ENCODE measurements at places on chromosomes 2 and 18.

DNA sequence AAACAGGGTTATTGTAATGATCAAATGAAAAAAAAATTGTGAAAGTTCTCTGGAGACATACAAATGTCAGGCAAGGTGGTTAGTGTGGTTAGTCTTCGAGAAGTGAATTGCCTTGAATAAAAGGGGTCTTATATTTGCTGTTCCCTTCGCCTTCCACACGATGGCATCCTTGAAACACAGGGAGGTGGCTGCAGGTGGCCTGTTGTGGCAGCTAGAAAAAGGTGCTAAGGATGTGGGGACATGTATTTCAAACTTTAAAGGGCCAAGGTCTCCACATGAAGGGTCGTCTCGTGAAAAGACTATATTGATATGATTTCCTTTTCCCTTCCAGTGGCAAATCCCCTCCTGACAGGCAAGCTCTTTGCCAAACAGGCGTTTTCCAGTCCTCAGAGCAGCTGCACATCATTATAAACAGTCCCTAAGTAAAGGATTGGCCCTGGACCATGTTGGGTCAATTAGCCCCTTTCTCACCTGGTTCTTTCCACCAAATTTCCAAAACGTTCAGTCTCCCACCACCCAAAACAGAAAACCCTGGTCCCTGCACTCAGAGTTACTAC lies 68.5 kb downstream of the COPS8 start:
- peak; percentile 45 for DNase-seq

- peak; percentile 10 for DNase-seq
Observed at GRCh38 chr2:188524519-188525113, 232.9 kb downstream of the GULP1 start.

DNA sequence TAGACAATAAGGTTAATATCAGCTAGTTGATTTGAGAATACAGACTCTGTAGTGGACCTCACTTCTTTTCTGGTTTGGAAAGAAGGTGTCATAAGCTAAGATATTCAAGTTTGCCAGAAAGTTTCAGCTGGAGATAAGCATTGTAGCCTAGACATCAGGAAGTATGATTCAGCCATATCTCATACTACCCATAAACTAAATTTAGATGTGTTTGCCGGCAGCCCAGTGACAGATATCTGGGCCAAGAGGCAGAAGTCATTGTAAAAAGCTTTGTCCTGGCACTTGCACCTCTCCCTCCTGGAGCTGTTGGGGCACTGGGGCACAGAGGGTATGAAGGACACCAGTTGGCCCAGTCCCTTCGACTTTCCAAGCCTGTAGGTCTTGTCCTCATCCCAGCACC lies 128.0 kb downstream of the EPHA4 start:
- DNase-seq, result no peak

DNA sequence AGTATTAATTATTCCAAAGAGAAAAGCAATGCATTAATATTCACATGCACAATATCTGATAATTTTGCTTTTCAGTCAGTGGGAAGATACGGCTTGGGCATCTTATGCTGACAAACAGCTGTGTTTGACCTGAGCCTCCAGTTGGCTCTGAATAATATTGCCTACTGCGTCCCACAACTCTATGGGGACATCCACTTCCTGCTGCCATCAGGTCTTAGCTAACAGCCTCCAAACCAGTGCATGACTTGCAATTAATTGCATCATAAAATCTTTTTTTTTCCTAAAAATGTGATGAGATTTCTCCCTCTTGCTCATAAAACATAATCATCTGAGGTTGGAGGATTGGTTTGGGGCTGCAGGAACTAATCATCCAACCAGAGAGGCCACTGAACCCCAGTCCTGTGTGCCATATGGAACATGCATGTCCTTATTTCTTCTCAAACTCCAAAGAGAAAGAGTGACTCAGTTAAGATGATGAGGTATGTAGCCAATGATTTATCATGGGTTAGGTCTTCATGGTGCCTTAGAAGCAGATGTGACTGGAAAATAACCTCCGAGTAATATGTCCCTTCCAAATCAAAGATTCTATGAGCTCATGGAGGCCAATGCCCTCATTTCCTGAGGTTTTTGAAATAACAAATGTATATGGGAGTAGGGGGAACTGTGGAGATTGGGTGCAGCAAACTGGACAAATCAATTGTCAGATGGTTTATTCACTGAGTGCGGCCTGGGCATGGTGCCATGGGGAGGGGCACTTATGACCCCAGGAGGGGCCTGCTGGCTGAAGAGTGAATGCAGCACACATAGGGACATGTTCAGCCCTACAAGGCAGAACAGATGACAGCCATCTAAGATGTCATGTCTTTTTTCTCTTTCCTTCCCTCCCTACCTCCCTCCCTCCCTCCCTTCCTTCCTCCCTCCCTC lies 39.4 kb downstream of the EDAR start:
- DNase-seq, result no peak

GRCh38 chr2:186588421-186588820 lies 1.4 kb upstream of the ITGAV start:
- DNase-seq, result no peak

DNA sequence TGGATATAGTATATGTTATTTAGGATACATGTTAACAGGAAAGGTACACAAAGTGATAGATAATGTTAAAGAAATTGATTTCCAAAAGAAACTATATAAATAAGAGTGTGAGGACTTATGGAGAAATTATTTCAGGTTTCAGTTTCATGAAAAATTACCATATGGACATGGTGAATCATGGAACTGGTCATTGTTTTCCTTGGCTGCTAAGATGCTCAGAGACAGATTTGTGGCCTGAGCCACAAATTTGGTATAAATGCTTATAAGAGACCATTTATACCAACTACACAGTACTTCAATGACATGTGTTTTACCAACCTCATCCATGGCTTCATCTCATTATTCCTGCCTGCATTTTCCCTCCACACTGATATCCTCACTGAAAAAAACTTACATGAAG lies 188.1 kb downstream of the FMNL2 start:
- DNase-seq, result no peak

DNA sequence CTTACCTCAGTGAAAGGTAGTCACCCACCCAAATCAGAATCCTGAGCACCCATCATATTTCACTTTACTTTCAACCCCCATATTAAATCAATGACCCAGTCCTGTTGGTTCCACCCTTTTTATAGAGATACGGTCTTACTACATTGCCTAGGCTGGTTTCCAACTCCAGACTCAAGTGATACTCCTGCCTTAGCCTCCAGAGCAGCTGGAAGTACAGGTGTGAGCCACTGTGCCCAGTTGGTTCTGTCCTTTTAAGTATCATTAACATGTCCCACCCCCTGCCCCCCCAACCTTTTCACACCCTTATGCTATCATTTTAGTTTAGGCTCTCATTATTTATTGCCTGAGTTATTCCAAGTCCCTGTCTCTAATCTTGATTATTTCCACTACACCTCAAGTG lies 28.7 kb downstream of the MSH6 start:
- no peak for DNase-seq

GRCh38 chr2:102591491-102592045 lies 27.8 kb upstream of the SLC9A2 start:
- no peak for DNase-seq

- DNase-seq, result no peak
Observed at GRCh38 chr18:58302811-58303210, 258.8 kb downstream of the NEDD4L start.

DNA sequence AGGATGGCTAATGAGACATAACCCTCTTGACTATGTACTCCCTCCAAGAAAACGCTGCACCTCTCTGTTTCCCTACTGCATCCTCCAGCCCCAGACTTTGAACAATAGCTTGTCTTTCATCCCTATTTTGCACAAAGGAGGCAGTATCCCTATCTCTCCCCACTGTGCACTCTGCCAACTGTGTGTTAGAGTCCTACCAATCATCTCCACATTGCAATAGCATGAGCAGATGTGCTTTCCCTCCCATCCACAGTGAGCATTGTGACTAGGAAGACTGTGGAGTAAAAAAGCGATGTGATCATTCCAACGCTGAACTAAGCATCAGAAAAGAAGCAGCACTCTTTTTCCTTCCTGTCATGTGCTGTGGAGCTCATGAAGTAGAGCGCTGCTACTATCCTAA lies 206.3 kb upstream of the GULP1 start:
- DNase-seq, result no peak

DNA sequence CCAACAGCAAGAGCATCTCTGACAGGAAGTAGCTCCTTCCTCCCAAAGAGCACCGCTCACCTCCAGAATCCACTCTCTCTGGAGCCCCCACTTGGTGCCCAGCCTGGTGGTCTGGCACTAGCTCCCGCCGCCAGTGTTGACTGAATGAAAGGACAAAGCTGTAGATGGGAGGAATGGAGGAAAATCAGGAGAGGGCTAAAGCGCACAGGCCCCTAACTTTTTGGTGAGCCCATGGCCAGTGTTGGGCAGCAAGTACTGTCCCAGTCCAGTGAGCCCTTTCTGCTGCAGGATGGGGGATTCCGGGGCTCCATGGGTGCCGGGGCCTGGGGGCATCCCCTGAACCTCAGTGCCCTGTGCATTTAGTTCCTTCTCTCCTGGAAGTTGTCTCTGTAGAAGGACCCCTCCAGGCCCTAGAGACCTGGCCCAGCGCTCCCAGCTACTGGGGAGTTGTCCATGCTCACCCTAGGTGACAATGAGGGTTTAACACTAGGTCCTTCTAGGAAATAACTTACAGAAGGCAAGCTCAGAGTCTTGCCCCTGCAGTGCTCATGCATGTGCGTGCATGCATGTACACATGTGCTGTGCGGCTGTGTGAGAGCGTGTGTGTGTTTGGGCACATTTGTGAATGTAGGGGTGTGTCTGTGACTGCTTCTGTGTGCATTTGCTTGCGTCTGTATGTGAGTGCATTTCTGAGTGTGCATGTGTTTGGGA lies 33.6 kb downstream of the GLI2 start:
- no peak for DNase-seq

DNA sequence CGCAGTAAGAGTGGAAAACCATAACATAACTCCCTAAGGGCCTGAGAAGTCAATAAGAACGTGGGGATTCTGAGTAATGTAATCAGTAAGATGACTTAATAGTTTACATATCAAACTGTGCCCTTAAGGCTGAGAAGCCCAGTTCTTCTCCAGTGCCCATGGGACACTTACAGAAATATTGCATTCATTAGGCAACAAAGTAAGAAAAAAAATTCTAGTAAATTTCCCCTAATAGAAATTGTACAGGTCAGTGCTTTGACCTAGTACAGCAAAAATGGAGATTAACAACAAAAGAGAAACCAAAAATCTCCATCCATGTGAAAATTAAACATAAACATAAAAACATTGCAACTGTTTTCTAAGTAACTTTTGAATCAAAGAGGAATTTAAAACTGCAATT lies 139.8 kb upstream of the HS6ST1 start:
- no peak for DNase-seq

Data from A549 (cell line).